Hair follicle dermal papilla cell (primary cell): ENCODE measurements at places on chromosomes 11 and 22. TPM values are rescaled to one million over a fixed set of nuclear protein-coding genes. Genes with fewer than 3 reads are reported as not detected.

CD6 gene
- not detected in 2 replicates for total RNA-seq

TRPC6 gene
- total RNA-seq, result 11.5 and 18.3 TPM in 2 replicates

KCNQ1 gene
- total RNA-seq, result not detected in 2 replicates

FREY1 gene
- 1.5 TPM in 2 replicates for total RNA-seq

PLAAT3 gene
- total RNA-seq, result 0.81 and 1.2 TPM in 2 replicates

RRM1 gene
- 34.2 and 44.6 TPM in 2 replicates for total RNA-seq

CALCA gene
- total RNA-seq, result 0.16 TPM in 1 of 2 replicates, not detected in the other

CCDC89 gene
- 2.6 and 3.9 TPM in 2 replicates for total RNA-seq

GAB4 gene
- not detected in 2 replicates for total RNA-seq
